ENCODE measurements at places on chromosomes 3 and 15. TPM values are rescaled to one million over a fixed set of nuclear protein-coding genes. Genes with fewer than 3 reads are reported as not detected.

GRCh38 chr3:180351601-180352000 lies 250.4 kb upstream of the TTC14 start:
- no peak for DNase-seq

GRCh38 chr3:192795021-192795420 lies 67.7 kb upstream of the FGF12 start:
- DNase-seq: no peak

DNA sequence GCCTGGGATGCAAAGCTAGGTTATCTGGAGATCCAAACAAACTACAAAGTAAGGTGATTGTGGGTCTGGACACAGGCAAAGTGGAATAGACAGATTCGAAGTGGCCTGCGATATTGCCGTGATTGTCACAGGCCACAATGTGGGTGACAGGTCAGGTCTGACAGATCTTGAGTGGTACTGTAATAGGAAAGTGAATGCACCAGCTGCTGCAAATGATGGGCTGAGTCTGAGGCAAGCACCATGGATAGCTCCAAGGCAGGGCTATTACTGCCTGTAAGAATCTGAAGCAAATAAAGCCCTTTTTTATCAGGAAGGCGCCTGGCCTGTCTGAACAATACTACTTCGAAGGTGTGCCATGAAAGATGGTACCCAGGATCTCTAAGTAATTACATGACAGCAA lies 10.0 kb downstream of the ARMC8 start:
- DNase-seq: peak; percentile 47

The ANKDD1A gene
- total RNA-seq: 6.1 TPM

- DNase-seq: no peak
These were observed 108.9 kb upstream of the ETV5 start for GRCh38 chr3:186217820-186218164.

DNA sequence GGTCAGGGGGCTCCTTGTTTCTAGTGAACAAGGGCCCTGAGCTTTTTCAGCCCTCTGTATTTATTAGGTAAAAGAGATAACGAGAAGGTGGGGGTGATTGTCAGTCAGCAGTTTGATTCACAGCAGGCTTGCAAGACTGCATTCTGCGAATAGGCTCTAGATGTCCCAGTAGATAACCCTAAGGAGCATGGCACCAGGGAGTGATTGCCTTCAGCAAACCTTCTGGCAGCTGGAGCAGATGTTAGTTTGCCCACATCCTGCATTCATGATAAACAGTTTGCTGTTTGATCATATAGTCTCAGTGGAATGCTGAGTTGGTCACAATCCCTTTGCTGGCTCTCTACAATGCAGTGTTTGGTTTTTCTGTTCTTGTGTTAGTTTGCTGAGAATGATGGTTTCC lies 161.3 kb upstream of the GADL1 start:
- DNase-seq: no peak

DNA sequence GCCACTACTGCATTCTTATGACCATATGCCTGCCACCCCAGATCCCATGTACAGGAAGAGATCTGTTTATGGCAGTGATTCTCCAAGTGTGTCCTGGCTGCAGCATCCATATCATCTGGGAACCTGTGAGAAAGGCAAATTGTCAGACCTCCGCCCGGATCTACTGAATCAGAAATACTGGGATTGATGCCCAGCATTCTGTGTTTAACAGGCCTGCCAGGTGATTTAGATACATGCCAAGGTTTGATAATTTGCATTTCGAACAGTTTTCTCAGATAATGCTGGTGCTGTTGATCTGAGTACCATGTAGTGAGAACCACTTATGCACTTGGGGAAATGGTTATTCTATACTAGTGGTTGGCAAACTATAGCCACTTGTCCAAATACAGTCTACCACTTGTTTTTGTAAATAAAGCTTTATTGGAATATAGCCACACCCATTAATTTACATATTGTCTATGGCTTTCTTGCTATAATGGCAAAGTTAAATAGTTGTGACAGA lies 165.4 kb downstream of the SSR3 start:
- DNase-seq: no peak

- no peak for DNase-seq
These were observed 102.4 kb upstream of the PRR23E start for GRCh38 chr3:127090218-127091160.

GRCh38 chr3:135915206-135915605 lies 50.3 kb upstream of the PPP2R3A start:
- DNase-seq: no peak

DNA sequence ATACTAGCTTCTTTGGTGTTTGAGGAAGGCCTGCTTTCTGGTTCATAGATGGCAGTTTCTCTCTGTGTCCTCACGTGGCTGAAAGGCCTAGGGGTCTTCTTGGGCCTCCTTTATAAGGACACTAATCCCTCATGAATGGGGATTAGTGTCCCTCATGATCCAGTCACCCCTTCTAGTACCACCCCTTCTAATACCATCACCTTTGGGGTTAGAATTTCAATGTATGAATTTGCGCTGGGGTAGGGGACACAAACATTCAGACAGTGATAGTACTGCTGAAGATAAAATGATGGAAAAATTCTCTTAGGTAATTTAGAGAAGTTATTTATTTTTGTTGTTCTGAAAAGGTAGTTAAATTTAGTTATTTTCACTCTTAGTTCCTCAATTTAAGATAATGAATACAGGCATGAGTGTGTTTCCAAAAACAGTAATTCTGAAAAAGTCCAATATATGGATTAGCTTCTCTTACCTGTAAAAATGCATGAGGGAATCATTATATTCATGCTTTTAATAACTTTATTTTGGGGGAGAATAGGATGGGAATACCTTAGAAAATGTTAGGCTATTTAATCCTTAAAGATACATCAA lies 103.6 kb downstream of the FNDC3B start:
- DNase-seq: no peak

GRCh38 chr15:83559310-83559966 lies 94.5 kb upstream of the ADAMTSL3 start:
- DNase-seq: peak; percentile 72

- DNase-seq: no peak
These were observed 12.5 kb downstream of the RASA2 start for GRCh38 chr3:141499284-141499683.

GRCh38 chr15:31472636-31473384 lies 146.2 kb downstream of the KLF13 start:
- no peak for DNase-seq

DNA sequence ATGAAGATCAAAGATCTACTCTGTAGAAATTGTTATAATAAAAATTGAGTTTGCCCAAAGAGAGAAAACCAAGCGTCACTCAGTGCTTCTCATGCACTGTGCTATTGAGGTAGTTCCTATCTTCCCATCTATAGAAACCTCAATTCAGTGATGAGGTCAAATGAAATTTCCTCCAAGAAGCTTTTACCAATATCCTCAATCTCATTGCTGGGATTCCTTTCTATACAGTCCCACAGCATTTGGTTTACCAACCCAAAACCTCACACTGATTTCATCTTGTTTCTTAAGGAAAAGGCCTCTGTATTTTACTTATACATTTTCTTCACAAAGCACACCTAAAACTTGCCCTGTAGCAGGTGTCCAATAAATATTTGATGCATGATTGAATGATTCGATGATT lies 147.2 kb downstream of the ALCAM start:
- no peak for DNase-seq

- no peak for DNase-seq
These were observed 43.7 kb downstream of the NMD3 start for GRCh38 chr3:161264852-161265251.

The ZBED2 gene
- 0.09 TPM for total RNA-seq

The PFN2 gene
- total RNA-seq: 174 TPM

The SLC27A2 gene
- 5.6 TPM for total RNA-seq

DNA sequence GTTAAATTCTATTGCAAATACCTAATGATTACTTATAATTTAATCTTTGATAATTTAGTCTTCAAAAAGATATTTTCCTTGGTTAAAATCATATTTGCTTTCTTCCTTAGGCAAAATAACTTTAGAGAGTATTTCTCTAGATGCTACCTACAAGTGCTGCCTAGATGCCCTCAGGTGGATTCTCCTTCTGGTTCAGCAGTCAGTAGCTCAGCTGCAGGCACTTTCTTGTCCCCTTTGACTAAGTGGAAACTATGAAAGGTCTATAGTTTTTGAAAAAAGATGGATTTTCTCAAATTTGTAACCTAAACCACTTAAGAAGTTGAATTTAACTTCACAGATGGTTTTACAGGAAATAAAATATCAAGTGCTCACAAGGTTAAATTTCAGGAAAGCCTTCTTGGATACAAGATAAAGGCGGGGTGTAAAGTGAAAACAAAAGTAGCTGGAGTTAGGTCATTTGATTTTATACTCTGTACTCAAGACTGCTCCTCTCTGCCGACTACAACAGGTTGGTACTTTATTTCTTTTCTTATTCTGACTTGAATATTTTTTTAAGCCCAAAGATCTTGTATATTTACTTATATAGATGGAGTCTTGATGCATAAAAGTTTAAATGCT lies at the start of gene ACKR4:
TSS of gene ACKR4 (plus strand) at position 455 of the 618 bp plus-strand sequence. CDS start 3,128 bp downstream, outside the sequence.
- DNase-seq: no peak

GRCh38 chr15:70327856-70328678 lies 230.3 kb upstream of the TLE3 start:
- no peak for DNase-seq

DNA sequence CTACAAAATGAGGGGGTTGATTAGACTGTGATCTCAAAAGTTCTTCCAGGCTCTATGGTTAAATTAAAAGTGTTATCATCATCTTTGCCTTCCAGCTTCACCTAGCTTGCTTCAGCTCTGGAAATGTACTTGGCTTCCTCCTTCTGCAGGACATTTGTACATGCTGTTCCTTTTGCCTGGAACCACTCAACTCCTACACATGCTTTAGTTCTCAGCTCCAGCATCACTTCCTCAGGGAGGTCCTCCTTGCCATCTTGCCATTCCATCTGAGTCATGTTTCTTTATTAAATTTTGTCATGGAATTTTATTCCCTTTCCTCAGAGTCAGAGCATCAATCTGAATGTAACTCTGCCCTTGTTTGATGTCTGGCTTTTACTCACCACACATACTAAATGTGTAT lies 158.6 kb upstream of the FEZF2 start:
- no peak for DNase-seq

The MME gene
- total RNA-seq: 23.7 TPM

The SLCO2A1 gene
- 2.3 TPM for total RNA-seq

DNA sequence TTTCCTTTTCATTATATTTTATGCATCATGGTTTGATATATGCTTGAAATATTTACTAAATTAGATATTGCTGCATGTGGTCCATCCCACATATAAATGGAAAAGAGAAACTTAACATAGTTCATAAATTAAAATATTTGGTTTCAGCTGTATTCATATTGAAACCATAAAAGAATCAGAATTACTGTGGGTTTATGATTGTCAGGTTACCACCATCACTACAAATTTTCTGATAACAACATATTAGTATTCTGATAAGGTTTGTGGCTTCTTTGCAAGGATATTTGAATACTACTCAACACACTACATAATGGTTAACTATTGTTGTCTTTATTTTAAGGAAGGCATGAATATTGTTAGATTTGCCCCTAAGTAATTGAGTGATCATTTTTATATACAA lies 235.5 kb downstream of the UBE2E2 start:
- no peak for DNase-seq

DNA sequence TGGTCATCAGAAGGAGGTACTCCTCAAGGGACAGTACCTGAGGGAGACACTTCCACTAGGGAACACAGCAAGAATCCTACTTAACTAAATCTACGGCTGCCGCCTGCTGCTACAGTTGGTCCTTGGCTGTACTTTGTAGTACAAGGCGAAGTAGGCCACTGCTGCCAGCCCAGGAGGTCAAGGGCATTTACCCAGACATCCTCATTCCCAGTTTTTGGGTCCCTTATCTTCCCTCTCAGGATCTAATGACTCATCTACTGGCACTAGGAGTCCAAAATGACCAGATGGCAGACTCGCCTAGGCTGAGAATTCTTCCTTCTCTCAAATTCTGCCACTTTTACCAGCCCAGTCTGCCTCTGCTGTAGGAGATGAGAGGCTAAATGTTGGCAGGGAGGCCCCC lies 27.1 kb upstream of the LAMP3 start:
- no peak for DNase-seq

- DNase-seq: no peak
These were observed 610 bp downstream of the ARID3B start for GRCh38 chr15:74541494-74542165.

The GPR176 gene
- total RNA-seq: 131 TPM

- no peak for DNase-seq
These were observed 124.3 kb downstream of the LRIG1 start for GRCh38 chr3:66376568-66376967.

GRCh38 chr15:89323825-89324224 lies 10.8 kb downstream of the POLG start:
- DNase-seq: no peak

DNA sequence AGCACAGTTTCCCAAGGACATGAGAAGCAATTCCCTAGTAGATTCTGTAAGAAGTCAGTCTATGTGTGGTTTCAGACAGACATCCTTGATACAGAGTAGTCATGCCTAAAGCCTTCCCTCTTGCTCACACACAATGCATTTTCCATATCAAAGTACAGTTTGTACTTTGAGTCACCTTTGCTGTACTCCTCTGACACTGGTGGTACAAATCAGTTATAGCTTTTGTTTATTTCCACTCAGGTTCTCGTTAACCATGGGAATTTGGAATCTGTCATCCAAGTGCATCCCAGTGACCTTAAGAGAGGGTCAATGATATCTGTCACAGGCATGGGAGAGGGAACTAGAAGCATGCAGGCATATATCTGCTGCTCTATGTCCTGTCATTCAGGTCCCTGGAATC lies 3.6 kb upstream of the GNB4 start:
- no peak for DNase-seq

DNA sequence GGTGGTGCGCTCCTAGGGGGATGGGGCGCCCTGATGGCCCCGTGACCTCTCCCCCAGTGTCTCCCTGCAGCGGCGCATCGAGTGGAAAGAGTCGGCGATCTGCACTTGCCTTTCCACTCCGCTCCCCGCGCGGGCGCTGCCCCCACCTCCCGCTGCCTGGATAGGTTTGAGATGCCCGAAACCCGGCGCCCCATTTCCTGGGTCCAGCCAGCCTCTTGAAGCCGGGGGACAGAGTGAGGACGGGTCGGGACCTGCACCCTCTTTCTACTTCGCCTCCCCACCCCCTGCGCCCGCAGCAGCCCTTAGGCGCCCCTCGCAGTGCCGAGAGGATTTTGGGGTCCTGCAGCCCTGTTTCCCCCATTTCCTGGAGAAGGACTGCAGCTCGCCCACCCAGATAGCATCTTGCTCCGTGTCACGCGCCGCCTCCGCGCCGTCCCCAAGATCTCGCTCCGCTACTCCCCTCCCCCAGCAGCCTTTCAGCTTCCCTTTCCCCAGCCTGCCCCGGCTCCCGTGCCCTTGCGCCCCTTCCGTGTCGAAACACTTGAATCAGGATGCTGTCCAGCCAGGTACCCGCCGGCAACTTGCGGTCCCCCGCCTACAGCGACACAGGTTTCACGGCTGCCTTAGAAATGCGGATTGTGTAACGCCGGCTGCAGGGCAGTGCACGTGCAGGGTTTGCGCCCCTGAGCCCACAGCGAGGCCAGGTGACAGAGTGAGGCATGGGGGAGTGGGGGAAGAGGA lies 519 bp downstream of the ABHD6 start:
- DNase-seq: peak; percentile 54

GRCh38 chr3:34365231-34365630 lies 566.8 kb downstream of the PDCD6IP start:
- DNase-seq: no peak
